ENCODE measurements at places on chromosomes 1 and 21.

- H3K27ac ChIP-seq: no peak overlapping the region
- H3K4me1 ChIP-seq: no peaks in the 10 kb centered on the region
- no peaks in the 10 kb centered on the region for H3K36me3 ChIP-seq
- no peak overlapping the region for H3K4me3 ChIP-seq
- DNase-seq: no peak
These were observed 12.0 kb downstream of the SYT2 start for GRCh38 chr1:202698276-202698675.

DNA sequence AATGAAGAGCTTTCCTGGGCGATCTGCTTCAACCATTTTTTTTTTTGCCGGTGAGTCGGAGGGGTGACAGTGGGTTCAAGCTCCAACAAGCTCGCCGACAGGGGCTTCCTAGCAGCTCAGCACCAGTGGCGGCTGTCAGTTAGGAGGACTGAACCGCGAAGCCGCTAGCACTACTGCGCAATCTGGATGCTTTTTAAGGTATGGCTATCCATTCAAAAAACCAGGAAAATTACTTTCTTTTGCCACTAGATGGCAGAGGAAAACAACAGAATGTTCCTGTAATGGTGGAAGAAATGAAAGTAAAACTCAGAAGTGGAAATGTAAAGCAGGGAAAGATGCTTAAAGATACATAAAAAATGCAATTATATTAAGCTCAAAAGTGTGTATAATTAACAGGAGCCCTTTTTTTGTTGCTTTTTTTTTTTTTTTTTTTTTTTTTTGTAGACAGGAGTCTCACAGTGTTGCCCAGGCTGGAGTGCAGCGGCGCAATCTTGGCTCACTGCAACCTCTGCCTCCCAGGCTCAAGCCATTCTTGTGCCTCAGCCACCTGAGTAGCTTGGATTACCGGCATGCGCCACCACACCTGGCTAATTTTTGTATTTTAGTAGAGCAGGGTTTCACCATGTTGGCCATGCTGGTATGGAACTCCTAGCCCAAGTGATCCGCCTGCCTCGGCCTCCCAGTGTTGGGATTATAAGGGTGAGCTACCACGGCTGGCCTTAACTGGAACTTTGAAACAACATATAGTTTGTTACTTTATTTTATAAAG lies 8.5 kb downstream of the KYAT3 start:
- H3K4me3 ChIP-seq: no peak overlapping the region
- H3K4me1 ChIP-seq: no peaks in the 10 kb centered on the region
- H3K36me3 ChIP-seq: no peaks in the 10 kb centered on the region
- H3K27me3 ChIP-seq: no peaks in the 10 kb centered on the region
- no peak for DNase-seq
- H3K27ac ChIP-seq: no peak overlapping the region

- no peak for DNase-seq
- H3K4me1 ChIP-seq: no peaks in the 10 kb centered on the region
- H3K4me3 ChIP-seq: peak overlapping the region; percentile 77
- H3K36me3 ChIP-seq: no peaks in the 10 kb centered on the region
These were observed 556 bp downstream of the WDR77 start for GRCh38 chr1:111448482-111448917.

GRCh38 chr1:159999204-159999603 lies 32.6 kb downstream of the PIGM start:
- H3K4me1 ChIP-seq: no peaks in the 10 kb centered on the region
- H3K4me3 ChIP-seq: no peak overlapping the region
- no peaks in the 10 kb centered on the region for H3K27me3 ChIP-seq
- no peaks in the 10 kb centered on the region for H3K36me3 ChIP-seq

DNA sequence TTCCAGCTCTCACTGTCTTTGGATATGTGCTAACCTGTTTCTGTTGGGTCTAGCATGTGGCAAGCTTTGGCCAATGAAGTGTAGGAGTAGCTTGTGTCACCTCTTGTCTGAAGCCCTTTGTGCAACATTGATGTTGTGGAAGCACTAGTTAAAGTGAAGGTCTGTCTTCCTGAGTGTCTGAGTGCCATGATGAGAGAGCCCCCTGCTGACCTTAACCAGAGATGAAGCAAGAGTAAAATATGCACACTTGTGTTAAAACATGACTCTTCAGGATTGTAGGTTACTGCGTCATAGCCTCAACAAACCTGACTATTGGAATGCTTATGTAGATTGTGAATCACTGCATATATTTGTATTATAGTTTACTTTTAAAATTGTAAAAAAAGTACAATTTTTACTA lies 103.7 kb downstream of the NCAM2 start:
- H3K27me3 ChIP-seq: no peaks in the 10 kb centered on the region
- H3K4me1 ChIP-seq: no peaks in the 10 kb centered on the region
- H3K4me3 ChIP-seq: no peak overlapping the region
- no peak overlapping the region for H3K27ac ChIP-seq

DNA sequence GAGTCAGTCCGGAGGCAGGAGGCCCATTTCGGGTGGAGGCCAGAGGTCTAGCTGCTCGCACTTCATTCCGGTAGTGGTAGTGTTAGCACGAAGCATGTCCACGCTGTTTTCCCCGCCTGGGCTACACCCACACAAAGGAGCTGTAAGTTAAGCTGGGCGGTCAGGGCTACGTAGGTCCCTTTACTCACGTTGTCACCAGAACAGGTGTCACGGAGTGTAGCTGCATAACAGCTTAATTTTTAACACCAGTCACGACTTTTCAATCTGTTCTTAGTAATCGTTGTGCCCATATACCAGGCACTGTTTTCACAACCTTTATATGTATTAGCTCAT lies 15.6 kb downstream of the HLX start:
- H3K4me1 ChIP-seq: peaks cover 2% of the 10 kb centered on the region
- H3K27me3 ChIP-seq: peaks cover 73% of the 10 kb centered on the region
- no peaks in the 10 kb centered on the region for H3K36me3 ChIP-seq
- no peak overlapping the region for H3K27ac ChIP-seq

All from iPS DF 6.9 (cell line).